Fibroblast of pulmonary artery (primary cell): ENCODE measurements at places on chromosomes 2 and 18.

GRCh38 chr2:128324008-128324896 is 5.6 kb upstream of the HS6ST1 start:
- no peak for DNase-seq

GRCh38 chr18:44592639-44593038 is 88.0 kb upstream of the SETBP1 start:
- peak; percentile 21 for DNase-seq

DNA sequence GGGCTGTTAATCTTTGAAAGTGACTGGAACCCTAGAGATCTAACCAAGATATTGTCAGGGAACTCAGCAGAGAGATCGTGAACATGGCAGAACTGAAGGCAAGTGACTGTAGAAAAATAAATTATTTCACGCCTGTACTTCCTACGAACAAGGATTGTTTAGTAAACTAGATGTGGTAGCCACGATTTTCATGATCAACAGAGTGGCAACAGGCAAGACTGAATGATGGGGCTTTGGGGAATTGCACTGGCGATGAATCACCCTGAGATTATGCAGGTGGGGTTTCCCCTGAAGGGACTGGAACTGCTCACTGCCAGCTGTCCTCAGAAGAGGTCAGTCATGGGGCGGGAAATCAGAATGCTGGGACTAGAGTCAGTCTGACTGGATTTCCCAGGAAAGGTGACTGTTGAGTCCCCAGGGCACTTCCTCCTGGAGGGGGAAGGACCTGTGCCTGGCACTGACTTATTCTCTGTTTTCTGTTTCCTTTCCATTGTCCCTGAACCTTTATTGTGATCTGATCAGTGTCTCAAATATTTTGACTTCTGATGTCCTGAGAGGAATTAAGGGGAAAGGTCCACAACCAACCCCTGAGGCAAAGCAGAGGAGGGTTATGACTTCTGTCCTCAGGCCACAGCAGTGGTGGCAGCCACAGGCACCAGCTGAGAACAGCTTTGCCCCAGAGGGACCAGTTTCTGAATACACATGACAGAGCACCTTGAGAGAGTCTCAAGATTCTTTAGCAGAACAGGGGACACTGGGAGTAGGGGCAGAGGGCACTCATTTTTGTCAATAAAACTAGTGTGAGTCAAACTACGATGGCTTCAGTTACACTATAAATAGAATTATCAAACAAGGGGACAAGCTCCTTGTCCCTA is 70.0 kb downstream of the NAB1 start:
- DNase-seq: peak; percentile 78

DNA sequence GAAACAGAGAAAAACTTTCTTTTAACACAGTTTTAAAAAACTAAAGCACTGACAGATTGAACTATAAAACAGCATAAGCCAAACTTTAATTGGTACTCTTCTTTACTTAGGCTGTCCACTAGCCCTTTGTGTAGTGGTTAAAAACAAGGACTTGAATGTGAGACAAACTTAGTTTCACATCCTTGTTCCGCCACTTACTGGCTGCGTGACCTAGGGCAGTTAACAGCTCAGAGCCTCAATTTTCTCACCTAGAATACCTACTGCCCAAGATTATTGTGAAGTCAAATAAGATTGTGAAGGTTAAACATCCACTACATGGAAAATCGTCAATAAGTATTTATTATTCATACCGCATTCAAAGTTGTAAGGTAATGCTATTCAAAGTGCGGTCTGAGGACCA is 2.0 kb downstream of the WDR35 start:
- DNase-seq: no peak

DNA sequence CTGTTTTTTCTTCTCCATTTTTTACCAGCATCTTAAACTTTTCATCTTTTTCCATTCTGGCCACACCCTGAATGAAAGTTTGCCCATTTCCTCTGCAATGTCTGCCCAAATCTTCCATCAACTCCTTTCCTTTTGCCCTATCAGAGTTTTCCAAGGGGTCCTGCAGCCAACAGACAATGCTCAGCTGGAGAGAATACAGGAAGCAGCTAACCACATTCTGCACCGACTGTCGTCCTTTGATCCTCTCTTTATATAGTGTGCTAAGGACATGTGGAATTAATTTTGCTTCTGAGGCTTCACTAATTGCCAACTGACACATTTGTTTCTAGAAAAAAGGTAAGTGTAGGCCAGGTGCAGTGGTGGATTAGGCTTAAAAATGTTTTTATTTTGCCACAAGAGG is 50.5 kb upstream of the DLX2 start:
- DNase-seq: no peak

- no peak for DNase-seq
These were observed 17.7 kb downstream of the HOXD1 start for GRCh38 chr2:176206136-176206535.

GRCh38 chr2:119250718-119251290 is 27.2 kb downstream of the STEAP3 start:
- DNase-seq: no peak

- DNase-seq: no peak
These were observed 199.3 kb upstream of the HDAC4 start for GRCh38 chr2:239600001-239600593.

DNA sequence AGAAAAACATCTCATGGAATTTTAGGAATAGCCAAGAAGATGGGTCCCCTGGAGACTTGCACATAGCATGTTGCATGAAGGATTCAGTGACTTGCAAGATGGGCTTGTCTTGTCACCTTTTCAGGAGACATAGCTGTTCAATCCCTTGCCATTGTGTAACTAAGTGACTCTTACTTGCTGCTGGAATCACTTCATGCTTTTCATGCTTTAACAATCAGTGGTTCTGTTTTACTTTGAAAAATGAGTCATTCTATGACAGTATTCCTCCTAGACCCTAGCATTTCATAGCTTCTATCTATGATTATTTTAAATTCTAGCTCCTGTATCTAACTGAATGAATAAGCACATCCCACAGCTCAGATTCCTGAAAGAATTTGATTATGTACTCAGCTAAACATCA is 2.8 kb downstream of the KYNU start:
- peak; percentile 57 for DNase-seq

- DNase-seq: no peak
These were observed 415.8 kb upstream of the DSEL start for GRCh38 chr18:67932271-67932670.

DNA sequence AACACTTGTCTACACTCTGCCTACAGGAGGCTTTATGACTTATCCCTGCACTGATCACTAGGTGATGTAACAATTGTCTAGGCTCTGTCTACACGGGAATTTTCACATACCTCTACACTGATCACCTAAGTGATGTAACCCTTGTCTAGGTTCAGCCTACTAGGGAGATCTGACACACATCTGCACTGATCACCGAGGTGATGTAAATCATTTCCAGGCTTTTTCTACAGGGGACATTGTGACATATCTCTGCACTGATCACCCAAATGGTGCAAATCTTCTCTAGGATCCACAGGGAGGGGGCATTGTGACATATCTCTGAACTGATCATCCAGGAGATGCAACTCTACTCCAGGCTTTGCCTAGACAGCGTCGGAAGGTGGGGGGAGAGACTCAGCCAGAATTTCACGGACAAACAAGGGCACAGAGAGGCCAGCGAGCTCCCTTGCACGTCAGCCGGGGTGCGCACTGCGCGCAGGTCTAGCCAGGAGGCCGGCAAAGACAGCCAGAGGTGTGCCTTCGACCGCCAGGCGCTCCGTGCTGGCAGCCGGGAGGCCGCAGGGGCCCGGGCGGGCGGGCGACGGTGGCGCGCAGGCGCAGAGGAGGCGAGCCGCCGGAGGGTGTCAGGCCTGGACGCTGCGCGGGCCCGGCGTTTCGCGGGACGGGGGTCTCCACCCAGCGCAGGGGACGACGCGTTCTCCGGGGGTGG is 46.9 kb upstream of the USP14 start:
- peak; percentile 57 for DNase-seq

DNA sequence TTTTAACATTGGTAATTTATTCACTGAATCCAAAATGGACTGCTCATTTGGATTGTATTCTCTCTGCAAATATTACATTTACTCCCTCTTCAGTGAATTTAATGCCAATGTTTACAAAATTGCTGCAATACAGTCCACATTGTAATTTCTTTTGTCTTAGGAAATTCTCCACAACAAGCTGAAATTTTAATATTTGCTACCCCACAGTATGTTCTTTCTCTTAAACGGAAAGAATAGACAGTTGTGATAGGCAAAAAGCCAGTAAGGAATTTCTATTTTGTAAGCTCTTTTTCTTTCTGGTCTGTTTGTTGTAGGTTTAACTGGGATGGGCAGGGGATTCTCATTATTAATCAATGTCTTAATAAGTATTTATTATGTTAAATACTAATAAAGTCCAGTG is 92.0 kb downstream of the CSRNP3 start:
- DNase-seq: no peak

DNA sequence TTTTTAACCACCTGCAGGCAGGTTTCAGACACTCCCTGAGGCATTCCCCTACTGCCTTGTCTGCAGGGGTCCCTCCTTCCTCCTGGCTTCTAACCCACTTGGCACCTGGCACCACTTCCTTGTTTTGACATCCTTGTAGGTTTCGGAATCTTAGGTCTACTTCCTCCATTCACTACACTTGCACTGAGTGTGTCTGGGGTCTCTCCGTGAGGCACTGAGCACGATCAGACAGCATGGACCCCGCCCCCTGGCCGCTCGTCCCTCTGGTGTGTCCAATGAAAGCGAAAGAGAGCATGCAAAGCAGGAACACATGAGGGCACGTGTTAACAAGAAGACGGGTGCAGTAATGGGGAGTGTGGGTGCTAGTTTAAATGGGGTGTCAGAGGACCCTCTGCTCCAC is 63.8 kb downstream of the HAUS1 start:
- no peak for DNase-seq

GRCh38 chr2:79993144-79993543 is 311.4 kb downstream of the LRRTM1 start:
- DNase-seq: no peak

GRCh38 chr18:44883671-44884070 is 203.0 kb downstream of the SETBP1 start:
- DNase-seq: no peak

DNA sequence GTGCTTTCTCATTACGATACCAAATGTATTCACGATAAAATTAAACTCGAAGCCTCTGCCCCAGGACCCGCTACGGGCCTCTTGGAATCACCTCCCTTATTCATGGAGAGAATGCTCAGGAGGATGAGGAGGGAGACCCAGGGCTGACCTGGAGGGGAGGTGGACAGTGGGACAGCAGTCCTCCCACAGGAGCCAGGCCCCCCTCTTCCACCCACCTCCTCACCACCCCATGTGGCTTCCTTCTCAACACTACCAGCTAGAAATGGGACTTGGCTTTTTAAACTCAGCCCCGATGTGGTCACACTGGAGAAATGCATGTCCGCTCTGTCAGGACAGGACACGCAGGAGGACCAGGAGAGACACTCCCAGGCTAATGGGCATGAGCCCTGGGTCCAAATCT is 147.9 kb upstream of the ID2 start:
- DNase-seq: no peak

DNA sequence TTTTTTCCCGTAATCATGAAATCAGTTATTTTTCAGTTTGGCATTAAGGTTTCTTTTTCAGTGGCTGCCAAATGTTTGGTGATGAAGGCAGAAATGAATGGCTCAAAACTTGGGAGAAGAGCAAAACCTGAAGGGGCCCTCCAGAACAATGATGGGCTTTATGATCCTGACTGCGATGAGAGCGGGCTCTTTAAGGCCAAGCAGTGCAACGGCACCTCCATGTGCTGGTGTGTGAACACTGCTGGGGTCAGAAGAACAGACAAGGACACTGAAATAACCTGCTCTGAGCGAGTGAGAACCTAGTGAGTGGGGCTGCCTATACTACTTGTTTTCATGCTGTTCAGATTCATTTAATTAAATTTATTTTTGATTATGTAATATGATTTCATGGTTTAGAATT is 29.2 kb upstream of the MSH2 start:
- DNase-seq: no peak

DNA sequence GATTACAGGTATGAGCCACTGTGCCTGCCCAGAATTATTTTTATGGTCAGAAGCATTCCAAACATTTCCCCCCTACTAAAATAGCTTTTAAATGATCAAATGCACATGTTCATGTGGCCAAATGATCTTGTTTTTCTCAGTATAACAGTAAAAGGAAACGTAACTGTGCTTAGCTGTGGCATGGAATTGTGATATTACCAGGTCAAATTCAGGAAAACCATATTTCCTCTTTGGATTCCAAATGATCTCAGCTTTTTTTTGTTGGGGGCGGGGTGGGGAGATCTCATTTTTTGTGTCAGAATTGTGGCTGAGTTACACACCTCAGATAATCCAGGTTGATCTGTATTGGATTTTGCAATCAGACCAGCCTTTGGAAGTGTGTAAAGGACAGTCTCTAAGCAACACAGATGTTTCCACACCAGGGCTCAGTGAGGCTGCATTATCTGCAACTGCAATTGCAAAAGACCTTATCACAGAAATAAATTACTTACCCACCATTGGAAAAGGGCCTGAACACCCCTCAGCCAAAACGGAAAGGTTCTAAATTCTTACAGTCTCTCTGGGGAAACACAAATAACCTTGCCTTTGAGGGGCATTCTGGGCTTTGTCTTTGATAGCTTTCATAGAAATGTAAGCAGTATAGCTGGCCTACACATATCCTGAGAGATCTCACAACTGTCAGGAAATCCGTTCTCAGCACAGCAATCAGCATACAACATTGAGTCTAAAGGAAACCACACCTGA is 8.4 kb downstream of the CASP10 start:
- peak; percentile 82 for DNase-seq

DNA sequence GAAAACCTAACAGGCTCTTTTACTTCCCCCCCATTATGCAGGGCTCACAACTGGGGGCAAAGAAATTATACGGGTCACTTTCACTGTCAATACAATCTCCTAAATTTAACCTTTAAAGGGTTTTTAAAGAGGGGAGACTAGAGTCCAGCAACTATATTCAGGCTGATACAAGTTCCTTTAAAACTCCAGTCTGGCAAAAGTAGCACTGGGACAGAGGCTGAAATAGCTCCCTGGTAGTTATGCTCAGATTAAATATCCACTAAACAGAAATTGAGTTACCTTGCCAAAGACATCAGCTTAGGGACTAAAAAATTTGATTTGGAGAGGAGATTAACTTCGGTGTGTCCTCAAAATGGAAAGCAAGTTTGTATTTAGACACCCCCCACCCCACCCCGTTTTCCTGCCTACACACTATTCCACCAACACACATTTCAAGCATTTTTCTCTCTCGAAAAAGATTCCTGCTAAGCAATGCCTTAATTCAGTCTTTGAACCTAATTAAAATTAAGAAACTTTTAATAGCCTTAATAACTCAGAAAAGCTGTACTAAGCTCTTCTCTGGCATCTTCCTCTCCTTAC is 127.2 kb downstream of the OSBPL1A start:
- DNase-seq: no peak
